ENCODE measurements at places on chromosomes 7 and 10.
A peak's percentile ranks its signal among the peaks of the same experiment; 100 is the strongest.

- peak; percentile 22 for DNase-seq
These were observed 1.8 kb downstream of the SEPTIN7 start for GRCh38 chr7:35802649-35803048.

DNA sequence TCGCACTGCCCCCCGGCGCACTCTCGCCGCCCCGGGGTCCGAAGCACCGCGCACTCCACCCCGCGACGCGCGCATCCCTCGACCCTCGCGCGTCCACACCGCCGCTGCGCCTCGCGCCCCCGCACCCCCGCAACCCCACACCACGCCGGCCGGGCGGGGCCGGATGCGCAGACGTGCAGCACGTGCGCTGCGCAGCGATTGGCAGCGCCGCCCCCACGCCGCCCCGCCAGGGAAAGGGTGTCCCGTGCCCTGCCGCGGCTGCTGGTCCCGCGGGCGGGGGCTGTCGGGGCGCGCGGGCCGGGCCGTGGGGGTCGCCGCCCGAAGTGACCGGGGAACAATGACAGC lies 53.7 kb upstream of the KDM7A start:
- no peak for DNase-seq

GRCh38 chr7:43735802-43736603 lies 6.7 kb upstream of the COA1 start:
- no peak for DNase-seq

- DNase-seq: no peak
These were observed 118.8 kb downstream of the RELN start for GRCh38 chr7:103870664-103871063.

DNA sequence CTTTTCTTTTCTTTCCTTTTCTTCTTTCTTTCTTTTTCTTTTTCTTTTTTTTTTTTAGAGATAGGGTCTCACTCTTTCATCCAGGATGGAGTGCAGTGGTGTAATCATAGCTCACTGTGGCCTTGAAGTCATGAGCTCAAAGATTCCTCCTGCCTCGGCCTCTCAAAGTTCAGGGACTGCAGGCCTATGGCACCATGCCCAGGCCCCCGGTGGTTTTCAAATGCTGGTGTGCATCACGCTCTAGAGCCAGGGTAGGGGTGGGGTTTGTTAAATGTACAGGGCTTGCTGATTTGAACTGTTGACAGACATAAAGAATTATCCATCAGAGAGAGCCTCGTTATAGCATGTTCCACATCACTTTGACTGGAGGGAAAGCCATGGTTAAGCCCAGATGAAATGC lies 5.8 kb downstream of the MINDY4 start:
- no peak for DNase-seq

GRCh38 chr7:372932-373791 lies 83.2 kb downstream of the FOXL3 start:
- no peak for DNase-seq

DNA sequence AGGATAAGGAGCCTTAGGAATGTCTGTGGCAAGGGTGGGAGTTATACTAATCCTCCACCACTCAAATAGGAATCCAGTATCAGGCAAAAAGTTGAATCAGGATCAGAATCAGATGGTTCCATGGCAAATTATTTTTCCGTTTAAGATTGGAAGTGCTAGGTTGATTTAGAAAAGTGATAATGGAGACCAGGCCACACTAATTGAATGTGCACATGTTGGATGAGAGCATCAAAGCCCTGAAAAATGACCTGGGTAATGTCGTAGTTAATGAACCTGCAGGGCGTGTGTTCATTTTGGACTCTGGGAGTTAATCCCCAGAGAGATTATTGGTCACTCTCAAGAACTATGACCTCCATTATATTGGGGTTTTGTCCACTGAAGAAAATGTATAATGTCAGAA lies 53.3 kb upstream of the UBN2 start:
- no peak for DNase-seq

DNA sequence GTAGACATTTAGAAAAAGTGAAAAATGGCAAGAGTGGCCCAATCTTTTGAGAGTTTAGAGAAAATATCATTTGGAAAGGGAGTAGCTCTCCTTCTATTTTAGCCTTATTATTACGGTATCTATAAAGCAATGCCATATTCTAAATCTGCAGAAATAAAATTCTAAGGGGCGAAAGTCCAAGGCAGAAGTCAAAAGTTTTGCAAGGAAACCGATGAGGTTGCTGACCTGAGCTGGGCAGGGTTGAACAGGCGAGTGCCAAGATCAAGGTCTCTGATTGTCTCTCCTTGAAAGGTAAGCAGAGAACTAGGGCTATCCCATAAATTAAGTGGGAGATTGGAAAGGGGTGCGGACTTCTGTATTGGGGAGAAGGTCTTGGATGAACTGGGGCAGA lies 11.7 kb downstream of the TRIM56 start:
- no peak for DNase-seq

GRCh38 chr7:94634502-94634901 lies 21.4 kb downstream of the SGCE start:
- DNase-seq: no peak

DNA sequence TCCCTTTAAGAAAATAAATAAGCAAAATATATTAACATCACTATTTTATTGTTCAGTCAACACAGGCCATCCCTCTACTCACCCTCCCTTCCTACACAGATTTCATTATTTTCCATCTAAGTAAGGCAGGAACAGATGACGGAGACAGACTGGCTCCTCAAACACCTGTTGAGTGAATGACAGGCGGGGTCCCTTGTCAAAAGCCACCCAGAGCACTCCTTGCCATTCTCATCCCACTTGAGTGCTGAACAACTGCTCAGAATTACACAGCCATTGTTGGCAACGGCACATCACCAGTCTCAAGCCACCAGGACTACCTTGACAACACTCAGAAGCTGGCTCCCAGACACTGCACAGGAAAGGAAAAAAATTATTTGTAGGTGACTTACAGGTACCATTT lies 3.3 kb downstream of the GRB10 start:
- DNase-seq: no peak

DNA sequence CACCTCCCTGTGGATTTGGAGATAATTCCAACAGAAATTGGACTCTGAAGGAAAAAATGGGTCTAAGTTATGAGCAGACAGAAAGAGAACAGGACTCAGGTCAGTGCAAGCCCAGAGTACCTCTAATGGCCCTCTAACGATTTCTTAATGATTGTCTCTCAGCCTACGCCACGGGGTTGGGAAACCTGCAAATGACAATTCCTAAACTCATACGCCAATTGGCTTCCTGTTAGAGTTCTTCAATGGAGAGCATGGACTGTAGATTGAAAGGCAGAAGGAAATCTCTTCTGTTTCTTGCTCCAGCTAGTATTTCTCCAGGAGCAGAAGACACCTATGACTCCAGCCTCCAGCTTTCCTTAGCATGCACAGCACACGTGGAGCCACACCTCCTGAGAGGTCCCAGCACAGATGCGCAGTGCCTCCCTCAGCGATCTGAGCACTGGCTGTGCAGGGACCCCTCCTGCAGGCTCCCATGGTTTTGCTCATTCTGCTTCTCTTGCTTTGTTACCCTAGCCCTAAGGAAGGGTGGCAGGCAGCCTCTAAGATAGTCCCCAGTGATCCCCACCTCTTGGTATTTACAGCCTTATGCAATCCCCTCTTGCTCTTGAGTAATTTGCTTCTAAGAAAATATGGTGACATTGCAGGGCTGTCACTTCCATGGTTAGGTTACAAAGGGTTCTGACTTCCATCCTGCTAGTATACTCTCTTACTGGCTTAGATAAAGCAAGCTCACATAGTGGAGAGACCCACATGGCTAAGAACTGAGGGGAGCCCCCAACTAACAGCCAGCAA lies 30.1 kb downstream of the DENND11 start:
- no peak for DNase-seq

All from Jurkat, Clone E6-1 (cell line).